ENCODE measurements at places on chromosomes 1 and 21.

- DNase-seq, result no peak
Measured at GRCh38 chr21:25776440-25776839, 41.7 kb downstream of the GABPA start.

- no peak for DNase-seq
Measured at GRCh38 chr1:27153549-27153886, 1.4 kb downstream of the SLC9A1 start.

GRCh38 chr1:91846007-91846638, 39.8 kb downstream of the TGFBR3 start:
- DNase-seq, result peak; percentile 66

GRCh38 chr1:172670791-172671190, 11.9 kb downstream of the FASLG start:
- DNase-seq, result no peak

DNA sequence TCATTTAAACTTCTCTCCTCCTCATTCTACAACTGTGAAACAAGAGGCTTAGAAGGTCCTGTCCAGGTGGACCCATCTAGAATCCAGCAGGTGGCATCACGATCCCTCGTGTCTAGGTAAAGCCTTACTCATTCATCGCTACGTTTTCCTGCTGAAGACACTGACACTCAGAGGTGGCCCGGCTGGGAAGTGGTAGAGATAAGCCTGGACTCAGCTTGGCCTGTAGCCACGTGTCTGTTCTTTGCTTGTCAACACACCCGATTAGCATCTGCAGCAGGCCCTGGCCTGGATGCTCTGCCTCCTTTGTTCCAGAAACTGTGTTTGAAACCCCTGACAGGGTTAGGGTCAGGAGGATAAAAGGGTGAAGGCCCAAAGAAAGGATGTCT, 43.4 kb downstream of the PARP1 start:
- DNase-seq, result no peak

DNA sequence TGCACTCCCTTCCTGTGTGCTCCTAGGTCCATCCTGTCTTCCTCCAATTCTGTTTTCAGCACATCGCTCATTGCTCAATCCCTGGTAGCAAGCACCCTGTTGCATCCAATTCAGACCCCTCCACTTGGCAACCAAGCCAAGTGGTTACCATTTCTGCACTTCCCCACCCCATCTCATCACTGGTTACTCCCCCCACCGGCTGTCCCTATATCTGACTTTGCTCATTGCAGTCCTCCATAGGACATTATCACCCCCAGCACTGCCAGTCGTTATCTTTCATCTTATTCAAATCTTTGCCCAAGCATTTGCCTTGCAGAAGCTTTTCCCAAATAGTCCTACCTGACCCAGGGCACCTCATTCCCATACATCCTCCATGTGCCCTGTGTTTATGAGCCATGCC, 2.1 kb upstream of the TMEM9 start:
- DNase-seq, result no peak

GRCh38 chr21:43720539-43721166, 1.7 kb downstream of the PDXK start:
- DNase-seq, result no peak

DNA sequence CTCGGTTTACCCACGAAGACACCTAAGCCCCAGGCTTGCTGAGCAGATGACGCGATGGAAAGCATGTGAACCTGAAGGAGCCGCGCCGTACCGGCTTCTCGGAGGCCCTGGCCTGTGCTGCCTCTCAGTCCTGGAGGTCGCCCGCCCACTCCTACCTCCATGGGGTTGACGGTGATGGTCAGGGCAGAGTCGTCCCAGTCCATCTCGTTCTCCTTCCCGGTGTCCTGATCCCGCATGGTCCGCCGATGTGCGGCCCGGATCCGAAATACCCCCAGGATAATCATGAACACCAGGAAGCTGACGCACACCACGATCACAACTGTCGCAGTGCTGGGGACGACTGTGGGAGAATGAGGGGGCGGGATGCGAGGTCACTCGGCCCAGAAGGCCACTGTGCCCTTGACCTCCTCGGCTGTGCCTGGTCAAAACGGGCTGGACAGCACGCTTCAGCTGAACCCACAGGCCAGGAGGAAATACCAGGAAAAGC, 79.6 kb downstream of the PIK3CD start:
- DNase-seq, result no peak

- no peak for DNase-seq
Measured at GRCh38 chr1:219917851-219918466, 10.4 kb downstream of the SLC30A10 start.

GRCh38 chr1:229035054-229035747, 235.7 kb upstream of the RAB4A start:
- no peak for DNase-seq

- no peak for DNase-seq
Measured at GRCh38 chr1:36835017-36835695, 199.2 kb downstream of the GRIK3 start.

- DNase-seq, result no peak
Measured at GRCh38 chr1:175820456-175821025, 77.1 kb upstream of the TNR start.

DNA sequence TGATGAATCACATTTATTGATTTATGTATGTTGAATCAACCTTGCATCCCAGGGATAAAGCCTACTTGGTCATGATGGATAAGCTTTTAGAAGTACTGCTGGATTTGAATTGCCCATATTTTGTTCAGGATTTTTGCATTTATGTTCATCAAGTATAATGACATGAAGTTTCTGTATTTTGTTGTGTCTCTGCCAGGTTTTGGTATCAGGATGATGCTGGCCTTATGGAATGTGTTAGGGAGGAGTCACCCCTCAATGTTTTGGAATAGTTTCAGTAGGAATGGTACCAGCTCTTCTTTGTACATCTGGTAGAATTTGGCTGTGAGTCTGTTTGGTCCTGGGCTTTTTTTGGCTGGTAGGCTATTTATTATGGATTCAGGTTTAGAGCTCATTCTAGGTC, 1643.1 kb upstream of the B3GALT2 start:
- DNase-seq, result no peak

DNA sequence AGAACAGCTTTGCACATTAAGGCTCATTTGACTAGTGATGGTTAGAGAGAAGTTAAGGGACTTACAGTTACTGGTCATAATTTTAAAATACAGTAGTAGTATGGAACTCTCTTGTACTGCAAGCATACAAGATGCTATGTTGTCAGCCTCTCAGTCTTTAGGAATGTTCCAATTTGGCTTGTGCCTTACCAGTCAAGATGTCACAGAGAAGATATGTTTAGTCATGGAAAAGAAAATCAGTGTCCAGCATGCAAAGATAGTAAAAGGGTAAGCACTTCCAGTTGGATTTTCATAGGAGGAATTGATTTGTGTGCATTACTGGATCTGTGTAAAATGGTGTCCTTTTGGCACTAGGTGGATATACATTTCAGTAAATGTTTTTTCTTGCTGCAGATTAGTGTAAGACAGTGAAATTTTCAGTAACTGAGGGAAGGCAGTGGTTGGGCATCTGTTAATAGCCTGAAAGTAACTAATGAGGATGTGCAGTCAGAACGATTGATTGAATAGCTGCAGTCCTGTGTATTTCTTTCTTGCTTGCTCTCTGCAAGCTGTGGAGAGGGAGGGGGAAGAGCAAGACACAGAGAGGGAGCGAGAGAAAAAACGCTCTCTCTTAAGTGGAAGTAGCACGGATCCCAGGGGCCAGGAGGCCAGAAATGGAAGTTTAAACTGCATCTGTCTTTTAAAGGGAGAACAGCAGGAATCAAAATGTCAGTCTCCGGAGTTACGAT, 108.2 kb downstream of the CLEC20A start:
- no peak for DNase-seq

DNA sequence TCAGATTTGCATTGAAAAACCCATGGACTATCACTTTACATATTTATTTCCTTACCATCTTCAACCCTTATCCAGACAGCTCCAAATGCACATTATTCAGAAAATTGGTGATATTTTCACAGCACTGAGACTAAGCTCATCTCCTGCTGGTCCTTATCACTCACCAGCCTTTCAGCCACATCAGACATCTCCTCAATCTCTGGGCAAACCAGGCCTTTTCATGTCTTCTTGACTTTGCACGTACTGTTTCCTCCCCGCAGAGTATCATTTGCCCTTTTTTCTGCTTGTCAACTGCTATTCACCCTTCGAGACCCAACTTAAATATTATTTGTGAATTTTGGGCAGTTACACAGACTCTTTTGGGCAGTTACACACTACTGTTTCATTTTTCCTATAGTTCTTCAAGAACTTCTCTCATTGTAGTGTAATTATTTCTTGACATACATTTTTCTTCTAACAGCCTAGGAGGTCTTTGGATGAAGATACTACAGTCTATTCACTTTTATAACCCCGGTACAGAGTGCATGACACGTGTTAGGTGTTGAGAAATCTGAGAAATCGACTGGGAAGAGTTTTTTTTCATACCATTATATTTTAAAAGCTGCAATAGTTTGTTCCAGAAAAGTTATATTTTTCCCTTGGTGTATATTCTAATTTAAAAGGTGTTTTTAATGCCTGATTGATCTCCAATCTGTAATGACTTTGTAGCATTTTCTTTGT, 98.0 kb downstream of the FGGY start:
- no peak for DNase-seq

DNA sequence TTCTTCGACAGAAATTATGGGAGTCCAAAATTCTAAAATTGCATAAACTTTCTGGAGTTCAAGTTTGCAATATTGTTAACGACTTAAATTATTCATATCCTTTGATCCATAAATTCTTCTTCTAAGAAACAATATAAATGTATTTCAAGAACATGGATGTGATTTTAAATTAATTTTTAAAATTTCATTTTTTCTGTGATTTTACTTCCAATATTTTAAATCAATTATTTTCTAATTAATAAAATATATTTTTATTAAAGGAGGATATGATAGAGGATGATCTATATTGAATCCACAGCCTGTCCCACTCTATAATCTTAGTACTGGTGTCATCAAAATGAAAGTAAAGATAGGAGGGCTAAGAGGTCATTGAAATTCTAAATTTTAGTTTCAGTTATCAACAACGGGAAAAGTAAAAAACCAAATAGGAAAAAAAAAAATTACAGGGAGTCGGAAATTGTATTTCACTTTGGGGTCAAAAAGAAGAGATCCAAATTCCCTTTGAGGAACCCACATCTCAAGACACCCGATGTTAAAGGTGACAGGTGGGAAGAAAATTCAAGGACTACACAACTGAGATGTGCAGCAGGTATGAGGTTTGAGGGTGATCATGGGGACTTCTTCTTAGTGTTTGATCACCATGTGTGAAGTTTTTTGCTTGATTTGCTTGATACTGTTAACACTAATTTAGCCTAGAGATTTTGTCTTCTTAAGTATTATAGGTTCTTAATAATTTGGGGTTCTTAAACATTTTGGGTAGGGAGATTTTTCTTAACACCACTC, 154.8 kb upstream of the RGS18 start:
- DNase-seq, result peak; percentile 37

DNA sequence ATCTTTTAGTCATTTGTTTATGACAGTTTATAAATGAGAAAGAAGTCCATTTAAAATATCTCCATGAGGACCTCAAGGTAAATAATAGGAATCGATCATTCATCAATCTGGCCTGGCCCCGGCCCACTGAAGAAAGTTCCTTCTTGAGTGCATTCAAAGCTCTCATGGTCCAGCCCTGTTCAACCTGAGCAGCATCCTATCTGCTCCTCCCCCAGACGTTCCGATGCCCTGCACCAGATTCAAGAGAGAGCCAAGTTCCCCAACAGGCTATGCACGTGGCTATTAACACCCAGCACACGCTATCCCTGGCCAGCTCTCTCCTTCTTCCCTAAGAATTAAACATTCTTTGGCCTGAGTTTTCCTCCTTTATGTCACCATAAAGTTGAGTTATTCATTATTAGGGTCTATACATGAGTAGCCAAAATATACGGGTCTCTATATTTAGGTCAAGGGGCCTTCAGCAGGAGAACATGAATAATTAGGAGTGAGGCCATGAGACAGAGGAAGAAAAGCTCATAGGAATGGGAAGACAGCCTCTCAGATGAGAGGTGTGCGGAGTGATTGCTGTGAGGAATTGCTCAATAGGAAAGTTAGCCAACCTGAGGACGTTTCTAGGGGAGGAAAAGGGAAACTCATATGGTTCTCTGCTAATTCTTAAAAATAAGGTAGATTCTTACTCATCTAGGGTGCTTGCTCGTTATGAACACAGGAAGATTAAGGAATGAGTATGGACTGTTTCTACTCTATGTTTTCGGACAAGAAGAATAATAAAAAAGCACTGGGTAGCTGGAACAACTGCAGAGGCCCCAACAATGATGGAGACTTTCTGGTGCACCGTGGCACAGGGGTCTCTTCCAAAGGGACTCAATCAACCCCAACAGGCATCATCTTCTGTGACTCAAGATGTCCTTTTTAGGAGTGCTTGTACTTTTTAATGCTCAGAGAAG, 23.6 kb downstream of the RUNX1 start:
- DNase-seq, result peak; percentile 31

DNA sequence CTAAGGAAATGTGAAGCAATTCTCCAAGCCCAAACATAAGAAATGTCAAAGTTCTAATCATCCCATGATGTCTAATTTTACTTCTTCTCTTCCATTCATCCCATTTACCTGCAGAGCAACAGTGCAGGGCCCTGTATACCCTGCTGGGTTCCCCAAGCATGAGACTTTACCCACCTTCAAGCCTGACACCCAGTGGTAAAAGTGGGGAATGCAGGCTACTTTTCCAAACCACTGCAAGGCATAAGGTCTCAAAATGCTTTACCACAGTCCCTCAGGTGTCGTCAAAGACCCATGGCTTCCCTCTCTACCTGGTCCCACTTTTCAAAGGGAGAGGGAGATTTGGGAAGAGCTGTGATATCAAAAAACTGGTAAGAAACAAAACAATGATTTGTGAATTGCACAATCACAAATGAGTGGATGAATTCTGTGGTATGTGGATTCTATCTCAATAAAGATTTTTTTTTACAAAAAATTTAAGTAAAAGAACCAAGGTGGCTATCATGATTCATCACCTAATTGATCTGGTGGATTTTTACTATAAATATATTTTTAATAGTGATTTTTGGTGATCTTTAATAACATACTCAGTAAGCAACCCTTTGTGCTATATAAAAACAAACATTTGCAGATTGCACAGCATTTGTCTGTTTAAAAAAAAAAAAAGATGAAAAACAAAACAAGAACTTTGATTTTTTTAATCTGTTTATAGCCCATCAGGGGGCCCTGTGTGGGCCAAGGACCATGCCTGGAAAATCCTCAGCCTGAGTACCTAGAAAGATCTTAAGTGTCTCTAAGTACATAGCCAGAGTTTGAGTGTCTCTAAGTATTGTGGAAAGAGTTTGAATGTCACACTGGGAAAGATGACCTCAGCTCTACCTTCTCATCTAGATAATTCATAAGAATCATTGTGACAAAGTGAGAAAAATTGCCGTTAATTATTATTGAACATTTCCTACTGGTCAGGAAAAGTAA, 73.1 kb upstream of the GJB5 start:
- DNase-seq, result peak; percentile 52

GRCh38 chr1:112006416-112007025, 17.1 kb upstream of the KCND3 start:
- DNase-seq, result no peak

- DNase-seq, result no peak
Measured at GRCh38 chr1:21278208-21278859, 11.9 kb downstream of the ECE1 start.

Measured in KBM-7 (cell line).